Caki2 (cell line): ENCODE measurements at places on chromosomes 11 and 22. TPM values are rescaled to one million over a fixed set of nuclear protein-coding genes. Genes with fewer than 3 reads are reported as not detected.
A peak's percentile ranks its signal among the peaks of the same experiment; 100 is the strongest.

DNA sequence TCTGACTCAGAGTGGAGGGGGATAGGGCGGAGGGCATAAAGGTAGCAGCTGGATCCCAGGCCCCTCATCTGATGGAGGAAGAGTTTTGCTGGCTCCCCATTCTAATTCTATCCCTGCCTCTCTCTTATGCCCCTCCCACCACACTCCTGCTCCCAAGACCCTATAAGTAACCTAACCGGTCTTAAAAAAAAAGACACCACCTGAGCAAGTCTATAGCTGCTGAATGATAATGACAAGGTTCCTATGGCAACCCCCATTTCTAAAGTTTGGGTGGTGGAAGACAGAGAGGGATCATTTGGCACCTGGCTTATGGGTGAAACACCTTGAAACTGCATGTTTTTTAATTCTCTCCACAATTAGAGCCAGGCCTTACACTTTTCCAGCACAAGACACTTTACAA, 69.6 kb downstream of the LARGE1 start:
- DNase-seq, result no peak

DNA sequence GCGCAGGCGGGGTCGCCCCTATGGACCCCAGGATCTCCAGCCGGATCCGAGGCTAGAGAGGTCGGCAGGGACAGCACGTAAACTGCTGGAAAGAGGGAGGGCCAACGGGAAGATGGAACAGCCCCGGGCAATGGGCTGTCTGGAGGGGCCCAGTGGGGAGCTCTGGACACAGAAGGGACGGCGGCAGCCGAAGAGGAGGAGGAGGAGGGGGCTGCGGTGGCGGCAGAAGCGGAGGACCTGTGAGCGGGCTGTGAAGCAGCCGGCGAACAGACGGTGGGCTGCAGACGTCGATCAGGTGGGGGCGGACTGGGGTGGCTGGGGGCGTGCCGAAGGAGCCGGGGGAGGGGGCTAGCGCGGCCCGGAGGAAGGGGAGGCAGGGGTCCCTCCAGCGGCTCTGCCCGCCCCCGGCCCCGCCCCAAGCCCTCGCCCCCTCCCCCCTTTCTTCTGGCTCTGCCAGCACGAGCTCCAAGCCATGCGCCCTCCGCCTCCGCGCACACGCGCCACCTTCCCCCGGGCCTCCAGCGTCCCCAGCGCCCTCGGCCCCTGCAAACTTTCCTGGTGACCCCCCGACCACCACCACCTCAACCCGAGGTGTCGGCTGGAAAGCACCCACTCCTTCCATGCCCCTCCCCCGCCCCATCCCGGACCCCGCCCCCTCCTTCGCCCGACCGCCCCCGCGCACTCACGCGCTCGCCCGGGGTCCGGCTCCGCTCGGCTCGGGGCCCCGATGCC, 432 bp downstream of the TNKS1BP1 start:
- DNase-seq, result peak; percentile 44

GRCh38 chr11:123284454-123284853, 89.4 kb upstream of the CLMP start:
- no peak for DNase-seq

- no peak for DNase-seq
Observed at GRCh38 chr22:47057916-47058585, 295.6 kb downstream of the TBC1D22A start.

- DNase-seq, result no peak
Observed at GRCh38 chr11:13292970-13293369, 15.4 kb downstream of the BMAL1 start.

GRCh38 chr22:22702237-22703202, 58.1 kb downstream of the GGTLC2 start:
- no peak for DNase-seq

OR51B5 gene
- not detected in 2 replicates for total RNA-seq

CLCF1 gene
- 6.5 and 13.4 TPM in 2 replicates for total RNA-seq

- DNase-seq, result no peak
Observed at GRCh38 chr11:10539339-10539738, 1.6 kb downstream of the RNF141 start.

DNA sequence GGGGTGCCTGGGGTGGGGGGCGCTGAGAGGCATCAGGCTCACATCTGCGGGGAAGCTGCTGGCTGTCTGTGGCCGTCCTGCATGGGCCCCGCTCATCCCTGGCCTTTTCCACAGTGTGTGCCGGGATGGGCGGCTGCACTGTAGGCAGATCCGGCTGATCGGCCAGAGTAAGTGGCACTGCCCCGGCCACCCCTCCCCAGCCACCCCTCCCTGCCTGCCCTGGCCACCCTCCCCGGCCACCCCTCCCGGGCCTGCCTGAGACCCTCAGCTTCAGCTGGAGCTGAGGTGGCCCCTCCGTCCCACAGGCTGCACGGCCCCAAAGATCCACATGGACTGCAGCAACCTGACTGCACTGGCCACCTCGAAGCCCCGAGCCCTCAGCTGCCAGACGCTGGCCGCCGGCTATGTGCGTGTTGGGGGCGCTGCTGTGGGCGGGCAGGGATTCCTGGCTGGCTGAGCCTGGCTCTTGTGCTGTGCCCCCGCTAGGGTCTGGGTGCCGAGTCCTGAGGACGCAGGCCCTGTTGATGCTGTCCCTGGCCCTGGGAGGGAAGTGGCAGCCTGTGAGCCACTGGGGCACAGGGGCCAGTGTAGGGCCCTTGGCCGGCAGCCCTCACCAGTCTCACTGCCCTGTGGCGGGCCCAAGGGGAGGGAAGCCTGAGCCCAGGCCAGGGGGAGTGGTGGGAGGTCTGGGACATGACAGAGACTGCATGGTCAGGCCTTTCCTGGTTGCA, 10.9 kb downstream of the MUC2 start:
- DNase-seq, result no peak

GLB1L3 gene
- not detected in 2 replicates for total RNA-seq

GRCh38 chr22:47386812-47387510, 624.5 kb downstream of the TBC1D22A start:
- no peak for DNase-seq

DNA sequence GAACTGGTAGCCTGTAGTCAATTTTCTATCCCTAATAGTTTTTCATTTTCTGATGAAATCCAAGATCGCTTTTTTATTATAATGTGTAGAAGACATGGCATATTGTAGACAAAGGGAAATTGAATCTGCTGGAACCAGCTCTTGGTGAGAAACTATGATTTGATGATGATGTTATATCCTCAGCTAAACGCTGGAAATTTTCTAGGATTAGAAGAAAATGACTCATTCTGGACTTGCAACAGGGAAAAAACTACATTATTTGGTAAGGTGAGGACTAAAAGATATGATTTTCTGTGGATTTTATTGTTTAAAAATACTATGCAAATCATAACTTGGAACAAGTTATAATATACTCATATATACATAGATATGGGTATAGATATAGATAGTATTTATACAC, 14.1 kb upstream of the PGM2L1 start:
- DNase-seq, result no peak

- no peak for DNase-seq
Observed at GRCh38 chr11:19336331-19336730, 95.6 kb upstream of the E2F8 start.

- DNase-seq, result no peak
Observed at GRCh38 chr11:11288972-11289616, 64.0 kb downstream of the CSNK2A3 start.

TMA7B gene
- not detected in 2 replicates for total RNA-seq
